Peyer's patch (tissue), 4 donors: ENCODE measurements at places on chromosomes 16 and 17.

GRCh38 chr16:89444151-89444723 lies 46.1 kb downstream of the ANKRD11 start:
- DNase-seq = no peak

DNA sequence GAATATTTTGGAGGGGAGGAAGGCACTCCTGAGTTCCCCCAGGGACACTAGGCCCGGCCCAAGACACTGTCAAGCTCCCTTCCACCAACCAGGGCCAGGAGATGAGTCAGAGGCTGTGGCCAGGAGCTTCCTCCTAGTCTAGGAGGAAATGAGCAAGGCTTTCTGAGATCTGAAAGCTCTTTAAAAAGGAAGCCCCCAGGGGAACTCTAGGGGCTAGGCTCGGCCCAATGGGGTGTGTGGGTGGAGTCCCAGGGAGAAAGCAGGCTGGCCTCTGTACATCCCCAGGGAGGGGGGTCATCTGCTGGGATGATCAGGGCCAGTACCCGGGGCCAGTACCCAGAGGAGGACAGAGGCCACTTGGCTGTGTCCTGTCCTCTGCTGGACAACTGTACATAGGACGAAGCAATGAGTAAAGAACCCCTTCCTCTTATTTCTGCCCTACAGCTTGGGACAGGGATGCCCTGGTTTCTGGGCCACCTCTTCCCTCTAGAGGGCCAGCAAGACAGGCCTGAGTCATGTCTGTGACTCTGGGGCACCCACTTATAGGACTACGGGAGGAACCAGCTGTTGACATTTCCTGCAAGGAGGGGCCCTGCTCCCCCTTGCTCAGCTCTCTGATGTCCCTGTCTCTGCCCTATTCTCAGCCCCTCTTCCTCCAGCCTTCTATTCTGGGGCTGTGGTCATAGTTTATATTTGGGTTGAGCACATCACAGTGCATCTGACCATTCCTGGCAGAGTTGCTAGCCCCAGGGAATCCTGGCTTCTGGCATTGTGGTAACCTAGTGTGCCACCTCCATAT lies 2.7 kb downstream of the FHOD1 start:
- peak; percentile 89 for DNase-seq

GRCh38 chr17:30824002-30824355 lies 513 bp downstream of the CRLF3 start:
- no peak for DNase-seq

DNA sequence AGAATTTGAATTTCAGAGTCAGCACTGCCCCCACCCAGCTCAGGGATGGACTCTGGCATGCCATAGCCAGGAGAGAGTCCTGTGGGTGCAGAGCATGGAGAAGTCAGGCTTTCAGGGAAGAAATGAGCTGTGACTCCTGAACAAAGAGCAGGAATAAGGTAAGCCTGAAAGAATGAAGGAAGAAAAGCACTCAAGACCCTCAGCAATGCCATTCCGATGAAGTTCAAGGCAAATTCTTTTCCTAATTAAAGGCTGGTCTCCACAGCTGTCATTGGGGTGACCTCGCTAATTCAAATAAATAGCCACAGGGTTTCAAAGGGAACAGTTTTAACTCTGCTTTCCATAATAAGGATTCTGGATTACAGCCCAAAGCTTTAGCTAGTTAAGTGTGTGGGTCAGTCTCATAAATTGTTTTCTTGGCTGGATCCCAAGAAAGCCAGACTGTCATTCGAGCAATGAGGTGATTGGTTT lies 31.7 kb downstream of the TOM1L2 start:
- peak; percentile 23 for DNase-seq

- no peak for DNase-seq
Observed at GRCh38 chr17:57356153-57356718, 99.9 kb downstream of the MSI2 start.

- DNase-seq = peak; percentile 54
Observed at GRCh38 chr17:54967621-54968261, 713 bp downstream of the COX11 start.

- DNase-seq = no peak
Observed at GRCh38 chr17:50093807-50094206, 1.3 kb upstream of the PDK2 start.

DNA sequence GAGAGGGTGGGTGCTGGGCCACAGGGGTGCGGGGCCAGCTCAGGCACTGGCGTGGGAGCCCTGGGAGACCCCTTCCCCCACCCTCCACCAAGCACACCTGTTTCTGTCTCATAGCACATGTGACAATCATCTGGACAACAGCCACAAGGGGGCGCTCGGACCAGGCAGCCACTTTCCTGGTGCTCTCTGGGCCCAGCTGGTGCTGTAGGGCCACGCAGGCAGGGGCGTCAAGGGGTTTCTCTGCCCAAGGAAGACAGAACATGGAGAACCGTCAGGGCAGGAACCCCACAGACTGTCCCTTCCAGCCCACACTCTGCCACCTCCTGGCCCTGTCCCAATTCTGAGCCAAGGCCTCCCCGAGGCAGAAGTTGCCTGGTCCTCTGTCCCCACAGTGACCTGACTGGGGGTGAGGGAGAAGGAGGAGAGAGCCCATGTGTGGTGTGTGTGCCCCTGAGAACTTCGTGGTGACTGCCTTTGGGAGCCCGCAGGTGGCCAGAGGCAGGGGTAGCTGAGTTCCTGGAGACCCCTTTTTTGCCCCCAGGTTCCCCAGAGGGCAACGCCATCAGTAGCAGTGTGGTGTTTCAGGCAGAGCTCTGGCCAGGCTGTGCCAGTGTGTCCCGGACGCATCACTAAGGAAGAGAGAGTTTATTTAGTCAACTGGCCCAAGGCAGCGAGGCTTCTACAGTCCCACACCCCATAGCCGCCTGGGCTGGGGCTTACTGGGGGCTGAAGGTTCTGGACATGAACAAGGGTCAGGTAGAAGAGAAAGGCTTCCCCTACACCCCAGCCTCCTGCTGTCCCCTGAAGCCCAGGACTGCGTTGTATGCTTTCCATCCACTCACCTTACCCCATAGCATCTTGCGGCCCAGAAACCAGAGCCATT lies 3.1 kb upstream of the SETD6 start:
- DNase-seq = peak; percentile 93

- no peak for DNase-seq
Observed at GRCh38 chr17:14303343-14304221, 2.7 kb downstream of the HS3ST3B1 start.

GRCh38 chr17:61467416-61468262 lies 15.4 kb downstream of the TBX4 start:
- DNase-seq = peak; percentile 45

- no peak for DNase-seq
Observed at GRCh38 chr17:42010898-42011516, 6.2 kb downstream of the DNAJC7 start.

DNA sequence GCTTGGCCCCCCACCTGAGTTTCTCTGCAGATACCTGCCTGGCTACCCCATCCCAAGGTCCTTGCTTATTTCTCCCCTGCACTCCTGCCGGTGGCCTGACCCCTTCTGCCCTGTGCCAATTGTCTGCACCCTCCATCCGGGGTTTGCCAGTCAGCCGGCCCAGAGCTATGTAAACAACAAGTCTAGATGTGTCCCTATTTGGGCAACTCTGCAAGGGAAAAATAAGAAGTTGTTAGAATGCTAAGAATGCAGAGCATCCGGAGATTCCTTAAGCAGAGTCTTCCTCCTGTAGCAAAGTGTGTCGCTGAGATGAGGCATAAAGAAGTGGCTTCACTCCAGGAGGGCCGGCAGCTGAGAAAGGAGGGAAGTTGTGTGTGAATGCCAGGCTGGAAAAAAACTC lies 46.6 kb downstream of the RGS9 start:
- DNase-seq = no peak

- DNase-seq = no peak
Observed at GRCh38 chr17:74697515-74697914, 15.2 kb downstream of the CD300LF start.

DNA sequence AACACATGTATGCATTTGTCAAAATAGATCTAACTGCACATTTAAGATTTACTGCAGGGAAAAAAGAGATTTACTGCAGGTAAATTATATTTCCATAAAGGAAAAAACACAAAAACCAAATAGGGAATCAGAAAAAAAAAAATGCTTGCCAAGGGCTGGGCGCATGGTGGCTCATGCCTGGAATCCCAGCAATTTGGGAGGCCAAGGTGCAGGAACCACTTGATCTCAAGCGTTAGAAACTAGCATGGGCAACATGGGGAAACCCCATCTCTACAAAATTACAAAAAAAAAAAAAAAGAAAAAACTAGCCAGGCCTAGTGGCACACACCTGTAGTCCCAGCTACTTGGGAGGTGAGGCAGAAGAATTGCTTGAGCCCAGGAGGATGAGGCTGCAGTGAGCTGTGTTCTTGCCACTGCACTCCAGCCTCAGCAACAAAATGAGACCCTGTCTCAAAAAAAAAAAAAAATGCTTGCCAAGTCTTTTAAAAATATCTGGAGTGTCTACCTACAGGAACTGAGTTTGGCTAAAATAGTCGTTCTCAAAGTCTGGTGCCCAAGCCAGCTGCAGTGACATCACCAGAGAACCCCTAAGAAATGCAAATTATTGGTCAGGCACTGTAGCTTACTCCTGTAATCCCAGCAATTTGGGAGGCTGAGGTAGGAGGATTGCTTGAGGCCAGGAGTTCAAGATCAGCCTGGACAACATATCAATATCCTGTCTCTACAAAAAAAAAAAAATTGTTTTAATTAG lies 17.5 kb downstream of the TRIM25 start:
- no peak for DNase-seq

GRCh38 chr17:81685108-81685507 lies 1.3 kb downstream of the HGS start:
- no peak for DNase-seq

GRCh38 chr16:24514096-24514495 lies 25.3 kb upstream of the RBBP6 start:
- DNase-seq = no peak

DNA sequence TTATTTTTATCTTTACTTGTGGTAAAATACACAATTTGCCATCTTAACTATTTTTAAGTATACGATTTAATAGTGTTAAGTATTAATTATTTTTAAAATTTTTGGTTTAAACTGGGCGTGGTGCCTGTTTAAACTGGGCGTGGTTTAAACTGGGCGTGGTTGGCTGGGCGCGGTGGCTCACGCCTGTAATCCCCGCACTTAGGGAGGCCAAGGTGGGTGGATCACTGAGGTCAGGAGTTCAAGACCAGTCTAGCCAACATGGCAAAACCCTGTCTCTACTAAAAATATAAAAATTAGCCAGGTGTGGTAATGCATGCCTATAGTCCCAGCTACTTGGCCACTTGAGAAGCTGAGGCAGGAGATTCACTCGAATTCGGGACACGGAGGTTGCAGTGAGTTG lies 4.0 kb upstream of the CCDC43 start:
- no peak for DNase-seq

DNA sequence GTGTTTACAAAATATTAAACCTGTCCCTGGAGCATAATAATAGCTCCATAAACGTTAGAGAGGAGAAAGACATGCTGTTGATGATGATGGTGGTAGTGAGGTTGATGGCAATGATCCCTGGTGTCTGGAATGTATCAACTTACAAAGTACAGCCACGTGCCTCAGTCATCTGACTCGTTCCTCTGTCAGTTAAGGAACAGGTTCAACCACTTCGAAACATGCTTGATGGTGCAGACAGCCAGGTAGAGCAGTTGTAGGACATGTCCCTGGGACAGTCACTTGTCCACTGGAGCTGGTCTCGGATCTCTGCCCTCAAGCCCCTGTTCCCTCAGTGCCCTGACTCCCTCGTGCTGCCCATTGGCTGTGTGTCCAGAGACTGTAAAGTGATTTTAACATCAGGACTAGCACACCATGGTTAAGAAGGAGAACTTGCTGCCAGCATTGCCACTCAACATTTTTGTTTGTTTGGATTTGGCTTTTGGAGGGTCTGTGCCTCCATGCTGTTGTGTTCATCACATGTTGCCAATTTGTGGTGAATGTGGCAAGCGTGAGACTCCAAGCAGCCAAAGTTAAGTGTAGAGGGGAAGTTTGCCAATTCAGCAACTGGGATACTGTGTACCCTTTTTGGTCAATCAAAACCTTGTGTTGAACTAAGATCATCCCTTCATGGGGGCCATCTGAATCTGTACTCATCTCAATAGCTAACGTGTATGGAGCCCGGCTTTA lies 16.3 kb upstream of the SALL1 start:
- DNase-seq = no peak

- no peak for DNase-seq
Observed at GRCh38 chr16:67683767-67684166, 17.2 kb downstream of the C16orf86 start.

DNA sequence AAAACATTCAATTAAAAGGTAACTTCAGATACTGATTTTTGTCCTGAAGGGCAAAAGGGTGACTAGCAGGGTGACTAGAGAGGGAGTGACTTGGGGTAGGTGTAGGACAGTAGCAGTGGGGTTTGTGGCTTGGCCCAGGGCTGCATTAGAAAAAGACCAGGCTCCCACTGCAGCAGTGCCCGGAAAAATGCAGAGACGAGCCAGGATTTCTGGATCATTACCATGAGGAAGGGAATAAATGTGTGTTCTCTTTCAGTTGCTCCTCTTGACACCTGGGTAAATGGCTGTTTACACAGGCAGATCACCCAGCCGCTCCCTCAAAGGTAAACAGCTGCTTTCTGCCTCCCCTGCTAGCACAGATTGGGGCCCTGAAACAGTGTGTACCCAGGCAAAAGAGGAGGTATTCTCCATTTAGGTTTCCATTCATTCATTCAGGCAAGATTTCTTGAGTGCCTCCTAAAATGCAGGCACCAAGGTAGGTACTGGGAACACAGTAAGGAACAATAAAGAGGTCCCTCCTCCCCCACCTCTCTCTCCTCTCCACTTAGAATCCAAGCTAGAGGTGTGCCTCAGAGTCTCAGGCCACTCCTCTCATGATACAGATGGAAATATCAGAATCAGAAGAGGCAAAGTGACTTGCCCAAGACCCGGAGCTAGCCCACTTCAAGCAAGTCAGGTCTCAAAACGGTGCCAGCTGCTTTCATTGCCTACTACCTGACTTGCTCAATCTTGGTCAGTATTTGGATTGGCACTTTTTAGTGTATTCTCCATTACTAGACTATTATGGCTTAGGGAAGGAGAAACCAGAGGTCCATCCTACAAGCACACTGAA lies 15.2 kb upstream of the TOX3 start:
- peak; percentile 57 for DNase-seq

GRCh38 chr17:45782889-45783592 lies 1.1 kb upstream of the CRHR1 start:
- DNase-seq = no peak

- DNase-seq = no peak
Observed at GRCh38 chr16:87297918-87298631, 19.1 kb downstream of the C16orf95 start.

- DNase-seq = no peak
Observed at GRCh38 chr17:12580640-12581039, 85.0 kb upstream of the MYOCD start.
